CD4-positive, alpha-beta T cell treated with Interleukin-15 for 1 hour (primary cell): ENCODE measurements at places on chromosomes 6 and 20.
A peak's percentile ranks its signal among the peaks of the same experiment; 100 is the strongest.

GRCh38 chr6:87071683-87072082 lies 23.2 kb downstream of the CGA start:
- no peak for DNase-seq

DNA sequence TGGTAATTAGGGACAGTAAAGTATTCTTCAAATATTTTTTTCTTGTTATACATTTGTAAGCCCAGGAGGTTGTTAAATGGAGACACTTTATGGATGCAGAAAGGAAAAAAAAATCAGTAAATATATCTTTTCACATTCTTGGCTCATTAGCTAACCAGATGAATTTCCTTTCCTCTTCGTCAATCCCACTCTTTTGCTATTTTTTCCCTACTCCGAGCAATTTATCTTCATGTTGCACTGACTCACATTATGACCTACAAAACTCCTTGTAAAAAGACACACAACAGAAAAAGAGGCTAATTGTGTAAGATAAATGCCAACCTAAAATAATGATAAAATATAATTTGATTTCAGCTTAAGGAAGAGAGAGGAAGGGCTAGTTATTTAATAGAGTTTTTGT lies 472.9 kb upstream of the ZNF337 start:
- DNase-seq: no peak

DNA sequence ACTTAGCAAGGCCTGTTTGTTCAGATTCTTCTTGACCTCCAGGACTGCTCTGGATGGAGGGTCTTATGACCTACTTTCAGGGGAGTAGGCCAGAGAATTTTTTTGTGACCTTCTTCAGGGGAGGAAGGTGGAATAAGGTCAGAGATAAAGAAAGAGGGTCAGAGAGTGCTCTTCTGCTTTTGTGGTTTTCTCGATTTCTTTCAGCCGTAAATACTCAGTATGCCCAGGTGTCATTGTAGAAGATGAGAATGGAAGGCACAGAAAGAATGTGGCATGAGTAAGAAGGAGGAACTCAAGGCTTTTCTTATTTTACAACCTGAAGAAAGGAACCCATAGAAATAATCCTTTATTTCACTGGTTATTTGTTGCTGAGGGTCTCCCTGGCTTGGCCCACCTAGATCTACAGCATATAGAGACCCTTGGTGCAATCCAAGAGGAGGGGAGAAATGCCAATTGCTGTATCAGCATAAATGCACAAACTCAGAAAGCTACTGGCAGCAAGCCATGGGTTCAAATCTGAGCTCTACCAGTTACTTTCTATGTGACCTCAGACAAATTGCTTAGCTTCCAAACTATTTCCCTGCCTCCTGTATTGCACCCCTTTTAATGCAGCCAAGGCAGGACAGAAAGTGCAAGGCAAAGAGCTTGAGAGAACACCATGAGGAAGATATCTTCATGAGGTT lies 68.0 kb downstream of the OLIG3 start:
- DNase-seq: no peak

DNA sequence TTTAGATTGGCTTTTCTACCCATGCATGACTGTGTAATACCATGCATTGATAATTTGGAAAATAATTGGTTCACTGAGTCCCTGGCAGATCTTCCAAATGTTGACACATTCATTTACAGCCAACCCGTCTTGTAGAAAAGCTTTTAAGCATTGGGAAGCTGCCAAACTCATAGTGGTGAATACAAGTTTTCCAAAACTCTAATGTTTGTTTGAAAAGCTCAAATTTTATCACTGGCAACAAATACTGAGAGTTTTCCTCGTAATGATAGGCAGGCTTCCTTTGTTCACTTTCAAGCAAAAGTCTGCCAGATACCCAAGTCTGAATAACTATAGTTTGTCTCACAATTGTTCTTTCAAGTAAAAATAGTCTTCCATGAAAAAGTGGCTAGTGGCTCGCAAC lies 143.0 kb downstream of the FIG4 start:
- DNase-seq: no peak

GRCh38 chr6:6469074-6469473 lies 119.4 kb upstream of the LY86 start:
- peak; percentile 20 for DNase-seq

DNA sequence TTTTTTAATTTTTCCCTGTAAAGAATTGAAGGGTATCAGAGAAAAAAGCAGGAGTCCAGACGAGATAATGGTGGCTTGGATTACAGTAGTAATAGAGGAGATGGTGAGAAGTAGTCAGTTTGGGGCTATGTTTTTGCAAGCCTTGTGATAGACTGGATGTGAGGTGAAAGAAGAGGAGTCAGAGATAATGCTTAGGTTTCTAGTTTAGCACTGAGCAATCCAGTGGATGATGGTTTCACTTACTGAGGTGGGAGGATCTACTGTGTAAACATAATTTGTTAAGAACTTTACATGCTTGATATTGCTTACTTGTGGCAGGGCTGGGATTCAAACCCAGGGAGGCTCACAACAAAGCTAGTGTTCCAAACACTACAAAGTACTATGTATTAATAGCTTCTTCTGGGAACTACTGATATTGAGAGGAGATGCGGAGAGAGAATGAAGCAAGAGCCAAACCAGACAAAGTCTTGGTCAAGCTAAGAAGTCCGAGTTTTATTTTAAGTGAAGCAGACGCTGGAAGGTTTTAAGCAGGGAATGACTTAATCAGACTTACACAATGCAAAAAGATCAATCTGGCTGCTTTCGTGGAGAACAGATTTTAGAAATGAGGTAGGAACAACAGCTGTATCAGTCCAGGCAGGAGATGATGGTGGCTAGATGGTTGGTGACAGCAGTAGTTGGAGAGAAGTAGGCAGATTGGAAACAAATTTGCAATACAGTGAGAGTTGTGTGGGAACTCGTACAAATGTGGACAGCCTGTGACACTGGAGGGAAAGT lies 58.0 kb downstream of the ZFAND3 start:
- no peak for DNase-seq

DNA sequence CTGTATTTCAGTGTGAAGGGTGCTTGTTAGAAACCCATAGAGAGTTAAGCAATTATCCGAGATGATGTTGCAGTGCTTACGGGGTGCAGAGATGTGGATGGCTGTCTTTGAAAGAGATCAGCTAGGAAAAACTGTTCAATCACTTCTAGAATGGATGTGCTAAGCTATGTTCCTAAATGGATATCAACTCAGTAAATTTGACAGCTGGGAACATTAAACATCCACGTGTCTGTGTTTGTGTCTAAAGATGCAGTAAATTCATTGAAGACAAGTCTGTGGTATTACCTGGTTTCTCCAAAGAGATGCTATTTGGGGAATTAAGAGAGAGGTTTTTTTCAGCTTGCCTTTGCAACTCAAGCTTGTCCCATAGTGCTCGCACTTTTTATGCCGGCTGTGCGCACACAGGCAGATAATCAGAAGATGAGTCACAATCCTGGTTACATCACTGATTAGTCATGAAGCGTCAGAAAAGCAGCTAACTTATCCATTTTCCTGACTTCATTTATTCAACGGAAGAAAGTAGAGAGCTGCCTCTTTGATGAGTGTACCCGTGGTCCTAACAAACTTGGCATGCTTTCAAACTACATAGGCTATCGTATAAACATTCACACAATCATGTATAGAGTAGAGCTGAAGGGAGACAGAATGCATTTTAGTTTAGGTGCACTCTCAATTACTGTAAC lies 691.7 kb upstream of the SLC35B3 start:
- DNase-seq: no peak
